Muscle of arm (tissue), 14 donors: ENCODE measurements at places on chromosomes 4 and X. TPM values are rescaled to one million over a fixed set of nuclear protein-coding genes. Genes with fewer than 3 reads are reported as not detected.
A peak's percentile ranks its signal among the peaks of the same experiment; 100 is the strongest.

SLITRK4 gene
- polyA plus RNA-seq: 8.5 TPM

DNA sequence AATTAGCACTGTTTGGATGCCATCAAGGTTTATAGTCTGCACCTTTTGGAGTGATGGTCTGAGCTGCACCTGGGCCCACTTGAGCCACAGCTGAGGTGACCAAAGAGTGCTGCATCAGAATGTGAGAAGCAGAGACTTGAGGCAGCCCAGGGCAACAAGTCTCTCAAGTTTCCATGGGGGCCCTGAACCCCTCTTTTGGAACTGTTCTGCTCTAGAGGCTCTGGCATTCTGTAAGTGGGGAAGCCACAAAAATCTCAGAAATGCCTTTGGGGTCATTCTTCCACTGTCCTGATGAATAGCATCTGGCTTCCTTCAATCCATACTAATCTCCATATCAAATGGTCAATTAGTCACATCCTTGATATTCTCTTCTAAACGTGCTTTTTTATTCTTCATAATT lies 298.4 kb upstream of the MAOA start:
- no peak for DNase-seq

GRCh38 chr4:145035494-145036136 lies 62.4 kb downstream of the ANAPC10 start:
- DNase-seq: no peak

PDLIM3 gene
- polyA plus RNA-seq: 504 TPM

- DNase-seq: no peak
These were observed 91.1 kb upstream of the VEGFC start for GRCh38 chr4:176883681-176884418.

DNA sequence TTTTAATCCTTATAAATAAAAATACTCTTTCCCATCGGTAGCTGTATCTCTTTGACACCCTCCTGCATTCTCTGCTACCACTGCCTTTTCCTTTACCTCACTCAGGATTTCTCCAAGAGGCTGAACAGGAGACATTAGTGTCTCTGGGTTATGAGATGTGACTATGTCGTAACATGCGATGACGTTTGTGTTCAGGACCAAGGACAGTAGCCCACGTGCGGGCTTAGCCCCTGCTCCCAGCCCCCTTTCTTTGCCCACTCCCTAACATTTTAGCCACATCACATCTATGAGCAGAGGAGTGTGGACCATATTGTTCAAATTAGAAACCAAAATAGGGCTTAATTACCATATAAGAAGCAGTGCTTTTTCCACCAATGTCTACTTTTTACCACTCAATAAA lies 369.3 kb downstream of the FBXW7 start:
- peak; percentile 23 for DNase-seq

DNA sequence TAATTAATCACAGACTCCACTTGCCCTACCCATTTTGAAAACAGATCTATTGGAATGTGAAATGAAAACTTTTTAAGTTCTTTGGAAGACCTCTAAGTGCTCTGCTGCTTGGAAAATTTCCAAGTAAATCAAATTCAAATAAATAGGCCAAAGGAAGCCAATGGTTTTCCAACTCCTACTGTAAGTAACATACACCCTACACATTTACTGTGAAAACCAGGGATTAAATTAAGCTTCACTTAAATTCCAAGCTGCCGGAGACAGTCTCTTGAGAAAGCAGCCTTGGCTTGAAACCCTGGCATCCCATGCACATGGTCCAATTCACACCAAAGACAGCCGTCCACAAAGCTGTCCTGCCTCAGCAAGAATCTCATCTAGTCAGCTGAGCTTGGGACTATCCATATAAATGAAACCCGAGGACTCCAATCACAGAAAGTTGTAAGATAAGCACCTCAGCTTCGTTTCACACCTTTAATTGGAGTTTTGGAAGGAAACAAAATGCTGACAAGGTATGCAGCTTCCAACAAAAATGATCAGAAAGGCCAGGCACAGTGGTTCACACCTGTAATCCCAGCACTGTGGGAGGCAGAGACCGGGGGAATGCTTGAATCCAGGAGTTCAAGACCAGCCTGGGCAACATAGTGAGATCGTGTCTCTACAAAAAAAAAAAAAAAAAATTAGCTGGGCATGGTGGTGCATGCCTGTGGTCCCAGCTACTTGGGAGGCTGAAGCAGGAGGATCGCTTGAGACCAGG lies 88.6 kb downstream of the APBB2 start:
- DNase-seq: no peak
